Jurkat, Clone E6-1 (cell line): ENCODE measurements at places on chromosomes 7 and 10.

- no peak for DNase-seq
Observed at GRCh38 chr10:110789604-110790433, 81.9 kb upstream of the PDCD4 start.

DNA sequence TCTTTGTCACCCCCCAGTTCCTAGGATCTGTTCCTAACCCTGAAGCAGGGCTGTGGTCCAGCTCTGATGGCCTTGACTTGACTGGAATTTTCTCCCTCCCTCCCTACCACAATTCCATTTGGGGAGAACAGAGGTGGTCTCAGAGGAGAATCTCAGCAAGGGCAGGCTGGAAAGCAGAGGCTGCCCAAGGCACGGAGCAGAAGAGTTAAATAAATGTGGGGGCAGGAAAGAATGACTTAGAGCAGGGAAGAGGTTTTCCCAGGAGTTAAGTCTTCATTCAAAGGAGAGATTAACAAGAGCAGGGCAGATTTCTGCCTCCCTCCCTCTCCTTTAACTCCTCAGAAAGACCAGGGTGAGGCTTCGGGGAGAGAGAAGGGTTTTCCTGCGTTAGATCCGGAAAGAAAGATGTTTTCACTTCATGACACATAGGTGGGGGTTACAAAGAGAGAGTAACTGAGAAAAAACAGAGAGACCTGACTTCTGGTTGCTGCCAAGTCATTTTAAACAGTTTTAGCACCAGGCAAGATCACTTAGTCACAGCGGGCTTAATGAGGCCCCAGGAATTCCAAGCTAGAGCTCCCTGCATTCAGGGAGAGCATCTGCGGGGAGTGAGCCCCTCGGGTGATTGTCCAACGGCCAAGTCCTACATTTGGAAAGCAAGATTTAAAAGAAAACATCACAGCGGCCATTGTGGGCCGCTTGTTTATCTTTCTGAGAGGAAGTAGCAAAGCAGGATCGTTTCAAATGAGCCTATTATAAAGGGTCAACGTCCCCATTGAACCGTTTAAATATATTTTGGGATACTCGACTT is 78.7 kb downstream of the ARHGAP22 start:
- no peak for DNase-seq

DNA sequence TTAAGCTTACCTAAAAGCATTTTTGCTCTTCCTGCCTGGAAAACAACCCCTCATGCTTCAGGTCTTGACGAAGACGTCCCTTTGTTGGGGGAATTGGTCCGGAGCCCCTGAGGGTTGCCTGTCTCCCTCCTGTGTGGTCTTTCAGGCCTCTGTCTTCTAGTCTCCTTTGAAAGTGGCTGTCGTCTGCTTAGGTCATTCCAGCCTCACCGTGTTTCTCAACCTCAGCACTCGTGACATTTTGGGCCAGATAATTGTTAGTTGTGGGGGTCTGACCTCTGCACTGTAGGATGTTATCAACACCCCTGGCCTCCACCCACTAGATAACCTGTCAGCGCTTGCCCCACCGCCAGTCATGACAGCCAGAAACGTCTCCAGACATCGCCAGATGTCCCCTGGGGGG is 219.1 kb downstream of the TCF7L2 start:
- DNase-seq = no peak

DNA sequence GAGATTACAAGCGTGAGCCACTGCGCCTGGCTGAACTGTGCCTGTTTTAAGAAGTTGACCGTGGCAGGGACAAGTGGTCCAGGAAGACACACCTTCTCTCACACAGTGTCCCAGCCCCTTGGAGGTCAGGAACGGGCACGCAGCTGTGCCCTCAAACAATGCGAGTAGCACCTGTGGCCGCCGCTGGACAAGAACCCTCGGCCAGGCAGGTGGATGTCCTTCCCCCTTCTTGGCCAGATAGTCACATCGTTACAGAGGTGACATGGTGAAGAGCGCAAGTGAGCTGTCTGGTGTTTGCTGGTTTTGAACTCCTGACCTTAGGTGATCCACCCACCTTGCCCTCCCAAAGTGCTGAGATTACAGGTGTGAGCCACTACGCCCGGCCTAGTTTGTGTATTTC is 8.8 kb downstream of the ZFAND2A start:
- no peak for DNase-seq

- no peak for DNase-seq
Observed at GRCh38 chr10:59057345-59057744, 119.1 kb upstream of the PHYHIPL start.

DNA sequence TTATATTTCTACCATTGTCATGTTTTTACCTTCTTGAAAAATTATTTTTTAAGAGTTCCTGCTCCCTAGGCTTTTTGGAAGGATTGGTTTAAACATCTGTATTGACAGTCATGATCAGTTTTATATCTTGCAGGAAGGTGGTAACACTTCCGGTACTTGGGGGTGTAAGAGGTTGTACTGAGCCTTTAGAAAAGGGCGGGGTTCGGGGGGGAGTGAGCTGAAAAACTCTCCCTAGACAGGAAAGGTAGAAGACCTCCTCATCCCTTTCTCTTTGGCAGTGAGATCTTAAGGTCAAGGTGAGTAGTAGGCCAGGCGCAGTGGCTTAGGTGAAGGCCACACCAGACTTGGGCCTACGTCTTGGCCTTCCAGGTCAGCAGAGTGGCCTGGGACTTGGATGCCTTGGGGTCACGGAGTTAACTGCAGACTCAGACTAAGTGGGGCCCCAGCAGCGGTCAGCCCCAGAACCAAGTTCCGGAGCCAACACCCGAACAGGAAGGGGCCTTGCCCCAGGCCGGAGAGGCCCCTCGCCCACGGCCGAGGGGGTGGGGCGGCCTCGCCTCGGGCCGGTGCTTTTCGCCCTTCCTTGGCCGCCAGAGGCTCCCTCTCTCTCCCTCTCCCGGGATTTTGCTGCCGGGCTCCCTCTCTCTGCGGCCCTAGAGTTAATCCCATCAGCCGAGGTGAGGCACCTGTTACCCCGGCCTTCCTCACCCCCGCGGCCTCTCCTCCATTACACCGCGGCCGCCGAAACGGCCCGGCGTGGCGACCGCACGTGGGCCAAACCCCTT is at the start of gene PPP1R9A:
PPP1R9A (plus strand) TSS at position 569 of the 785 bp plus-strand sequence. CDS start 2,520 bp downstream, outside the sequence.
- no peak for DNase-seq

DNA sequence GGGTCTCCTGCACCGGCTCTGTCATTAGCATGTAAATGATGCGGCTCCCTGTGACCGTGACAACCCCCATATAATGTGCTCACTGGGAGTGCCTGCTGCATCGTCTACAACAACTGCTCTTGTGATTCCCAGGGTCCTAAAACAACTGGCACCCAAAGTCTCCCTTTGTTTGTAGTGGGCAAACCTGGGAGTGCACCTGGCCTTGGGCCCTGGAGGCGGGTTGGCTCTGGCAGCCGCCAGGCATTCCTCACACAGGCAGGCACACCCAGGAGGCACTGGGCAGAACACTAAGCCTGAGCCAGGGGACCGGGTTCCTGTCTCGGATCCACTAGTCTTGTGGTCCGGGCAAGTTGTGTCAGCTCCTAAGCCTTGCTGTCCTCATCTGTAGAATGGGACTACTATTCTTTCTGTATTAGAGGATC is 115.5 kb upstream of the GPR26 start:
- DNase-seq = no peak

DNA sequence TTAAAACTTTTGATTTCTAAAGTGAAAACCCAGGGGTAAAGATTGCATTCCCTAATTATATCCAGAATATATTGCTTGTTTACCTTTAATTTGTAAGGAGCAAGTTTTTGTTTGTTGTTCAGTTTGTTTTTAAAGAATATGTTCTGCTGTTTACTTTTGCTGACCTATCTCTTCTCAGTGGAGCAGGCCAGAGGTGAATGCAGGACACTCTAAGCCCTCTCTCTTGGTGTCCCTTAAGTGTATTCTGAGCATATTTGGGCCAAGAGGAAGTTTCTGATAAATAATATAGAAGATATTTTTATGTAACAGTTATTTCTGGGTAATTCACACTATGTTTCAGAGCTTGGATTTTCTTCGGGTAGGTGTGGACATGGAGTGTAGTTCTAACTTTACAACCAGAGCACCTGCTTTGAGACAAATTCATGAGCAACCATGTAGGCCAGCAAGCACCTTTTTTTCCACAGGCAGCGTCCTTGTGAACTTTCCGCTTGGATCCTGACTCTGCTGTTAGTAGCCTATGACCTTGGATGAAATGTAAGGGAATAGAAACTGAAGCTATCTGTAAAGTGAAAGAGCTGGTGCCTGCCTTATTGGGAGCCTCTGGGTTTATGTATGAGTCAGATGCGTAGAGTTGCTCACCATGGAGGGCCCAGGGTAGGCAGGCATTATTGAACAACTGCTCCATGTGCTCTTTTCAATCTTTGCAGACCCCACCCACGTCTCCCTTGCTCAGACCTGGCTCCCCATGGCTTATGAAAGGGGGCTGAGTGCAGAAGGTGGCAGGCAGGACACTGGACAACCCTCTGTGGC is 16.1 kb downstream of the OGDH start:
- no peak for DNase-seq

GRCh38 chr10:122265896-122266295 is 5.2 kb upstream of the BTBD16 start:
- DNase-seq = no peak

DNA sequence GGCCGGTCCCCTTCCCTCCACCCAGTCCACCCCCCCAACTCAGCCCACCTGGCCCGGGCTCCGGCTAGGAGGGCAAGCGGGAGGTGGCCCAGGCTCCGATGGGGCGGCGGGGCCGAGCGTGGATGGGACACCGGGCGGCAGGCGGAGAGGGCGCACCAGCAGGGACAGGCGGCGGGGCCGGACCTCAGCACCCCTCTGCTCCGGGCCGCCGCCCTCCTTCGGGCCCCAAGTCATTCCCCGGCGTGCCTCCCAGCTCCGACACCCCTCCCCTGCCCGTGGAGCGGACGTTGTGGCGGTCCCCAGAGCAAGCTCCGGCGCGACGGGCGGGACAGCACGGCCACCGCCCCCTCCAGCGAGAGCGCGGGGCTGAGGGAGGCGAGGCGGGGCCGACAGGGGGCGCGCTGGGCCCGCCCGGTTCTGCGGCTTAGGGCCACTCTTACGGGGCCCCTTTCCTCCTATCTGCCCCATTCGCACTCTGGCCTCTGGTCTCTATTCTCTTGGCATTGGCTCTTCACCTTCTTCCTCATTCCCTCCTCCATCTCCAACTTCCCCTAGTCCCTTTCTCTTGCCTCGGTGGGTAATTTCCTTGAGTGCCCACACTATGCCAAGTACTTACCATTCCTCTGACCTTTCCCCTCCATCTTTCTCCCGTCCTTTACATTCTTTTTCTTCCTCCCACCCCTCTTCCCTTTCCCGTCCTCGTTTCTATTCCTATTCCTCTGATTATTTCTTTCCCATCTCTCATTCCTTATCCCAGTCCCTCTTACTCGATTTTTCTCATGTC is 701 bp upstream of the GBX1 start:
- no peak for DNase-seq

DNA sequence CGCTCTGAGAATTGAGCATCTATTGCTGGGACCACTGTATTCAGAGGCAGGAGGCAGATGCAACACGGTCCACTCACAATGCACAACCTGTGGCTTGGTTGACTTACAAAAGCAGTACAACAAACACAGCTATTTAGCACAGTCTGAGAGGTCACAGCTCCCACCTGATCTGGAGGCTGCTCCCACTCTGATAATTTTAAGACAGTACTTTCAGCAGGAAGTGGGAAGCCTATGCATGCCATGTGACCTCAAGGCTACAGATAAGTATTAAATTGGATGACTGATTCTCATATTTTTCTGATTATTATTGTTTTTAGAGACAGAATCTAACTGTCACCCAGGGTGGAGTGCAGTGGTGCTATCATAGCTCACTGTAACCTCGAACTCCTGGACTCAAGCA is 659.3 kb downstream of the PARD3 start:
- DNase-seq = peak; percentile 38

GRCh38 chr7:43511029-43511428 is 71.9 kb upstream of the STK17A start:
- no peak for DNase-seq

- no peak for DNase-seq
Observed at GRCh38 chr10:124609698-124610097, 134.5 kb downstream of the FAM53B start.

GRCh38 chr10:52783726-52784125 is 11.1 kb upstream of the MBL2 start:
- DNase-seq = no peak

- DNase-seq = no peak
Observed at GRCh38 chr10:70991140-70992124, 103.1 kb upstream of the PCBD1 start.

DNA sequence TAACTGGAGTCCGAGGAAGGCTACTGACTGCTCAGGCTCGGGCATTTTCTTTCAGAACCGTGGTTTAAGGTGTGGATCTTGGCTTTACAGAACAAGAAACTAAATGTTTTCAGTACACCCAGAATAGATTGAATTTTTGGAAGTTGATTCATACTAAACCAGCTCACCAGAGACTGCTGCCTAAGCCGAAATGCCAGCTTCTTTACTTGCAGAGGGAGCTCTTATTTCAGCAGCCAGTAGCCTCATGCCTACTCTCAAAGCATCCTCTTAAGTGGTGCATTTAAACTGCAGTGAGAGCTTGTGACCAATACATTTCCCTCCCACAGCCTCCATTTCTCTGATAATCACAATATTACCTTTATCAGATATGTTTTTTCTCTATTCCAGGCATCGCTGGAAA is 615.1 kb downstream of the SUGCT start:
- no peak for DNase-seq

DNA sequence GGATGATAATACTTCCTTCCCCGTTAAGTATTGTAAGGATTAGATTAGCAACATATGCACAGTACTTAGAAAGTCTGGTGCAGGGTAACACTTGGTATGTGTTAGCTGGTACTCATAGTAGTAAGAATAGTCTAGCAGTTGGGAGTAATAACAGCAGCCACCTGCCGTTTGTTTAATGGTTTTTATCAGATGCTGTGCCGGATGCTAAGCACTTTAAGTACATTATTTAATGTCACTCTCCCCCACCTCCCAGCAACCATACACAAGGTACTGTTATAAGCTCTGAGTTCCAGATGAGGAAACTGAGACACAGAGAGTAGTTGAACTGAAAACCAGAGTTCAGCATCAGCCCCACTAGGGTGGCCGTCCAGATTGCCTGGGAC is 60.1 kb downstream of the ZMIZ1 start:
- DNase-seq = peak; percentile 90

- no peak for DNase-seq
Observed at GRCh38 chr7:81754918-81755696, 14.7 kb downstream of the HGF start.

DNA sequence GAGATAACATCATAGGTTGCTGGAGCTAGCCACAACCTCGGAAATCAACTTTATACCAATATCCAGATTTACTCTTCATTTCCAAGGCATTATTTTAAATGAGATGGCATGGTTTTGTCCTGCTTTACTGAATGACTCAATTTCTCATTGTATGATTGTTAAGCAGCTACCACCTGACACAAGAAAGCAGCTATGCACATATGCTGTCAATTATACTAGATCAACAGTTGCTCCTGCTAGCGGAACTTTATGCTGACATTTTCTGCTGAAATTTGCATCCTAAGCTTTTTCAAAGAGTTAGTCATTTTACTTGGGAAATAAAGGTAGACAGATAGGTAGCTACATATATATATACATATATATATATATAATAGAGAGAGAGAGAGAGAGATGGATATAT is 8.9 kb upstream of the CH25H start:
- no peak for DNase-seq

- DNase-seq = no peak
Observed at GRCh38 chr10:107442035-107442505, 277.6 kb upstream of the SORCS1 start.

- DNase-seq = no peak
Observed at GRCh38 chr7:69049326-69049725, 548.9 kb upstream of the AUTS2 start.
